Activated CD8-positive, alpha-beta memory T cell treated with anti-CD3 and anti-CD28 coated beads for 4 hours (primary cell): ENCODE measurements at places on chromosomes 16 and 17.
A peak's percentile ranks its signal among the peaks of the same experiment; 100 is the strongest.

- DNase-seq, result no peak
Measured at GRCh38 chr16:53156516-53156915, 101.7 kb downstream of the CHD9 start.

DNA sequence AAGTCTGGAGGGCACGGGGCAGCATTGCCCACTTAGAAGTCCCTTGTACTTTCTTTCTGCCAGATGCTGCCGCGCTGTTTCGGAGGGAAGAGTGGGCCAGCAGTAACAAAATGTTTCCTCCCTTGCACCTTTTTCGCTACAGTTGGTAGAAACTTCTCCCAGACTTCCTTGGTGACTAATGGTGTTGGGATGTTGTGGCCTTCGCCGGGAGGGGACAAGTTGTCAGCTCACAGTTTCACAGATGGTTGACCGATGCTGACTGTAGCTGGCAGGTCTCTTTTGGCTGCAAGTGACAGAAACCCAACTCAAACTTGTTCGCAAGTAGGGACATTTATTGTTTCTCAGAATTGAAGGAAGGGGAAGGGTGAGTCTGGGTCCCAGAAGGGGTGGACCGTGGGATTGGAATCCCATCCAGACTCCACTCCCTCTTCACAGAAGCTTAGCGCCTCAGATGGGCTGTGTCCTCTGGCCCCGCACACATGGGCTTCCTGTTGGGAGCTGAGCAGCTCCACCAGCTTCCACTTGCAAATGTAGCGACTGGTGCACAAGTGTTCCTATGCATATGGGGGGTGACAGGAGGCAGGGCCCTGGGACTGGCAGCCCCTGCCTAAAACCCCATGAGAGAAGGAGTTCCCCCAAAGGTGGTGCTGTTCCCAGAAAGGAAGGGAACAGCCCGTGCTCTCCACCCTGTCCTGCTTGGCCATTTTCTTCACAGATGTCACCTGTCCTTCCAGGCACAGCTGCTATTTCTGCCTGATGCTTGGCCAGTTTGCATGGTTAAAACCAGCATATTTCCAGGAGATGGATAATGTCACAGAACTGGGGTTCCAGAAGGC is 30.9 kb upstream of the RPRML start:
- DNase-seq, result no peak

DNA sequence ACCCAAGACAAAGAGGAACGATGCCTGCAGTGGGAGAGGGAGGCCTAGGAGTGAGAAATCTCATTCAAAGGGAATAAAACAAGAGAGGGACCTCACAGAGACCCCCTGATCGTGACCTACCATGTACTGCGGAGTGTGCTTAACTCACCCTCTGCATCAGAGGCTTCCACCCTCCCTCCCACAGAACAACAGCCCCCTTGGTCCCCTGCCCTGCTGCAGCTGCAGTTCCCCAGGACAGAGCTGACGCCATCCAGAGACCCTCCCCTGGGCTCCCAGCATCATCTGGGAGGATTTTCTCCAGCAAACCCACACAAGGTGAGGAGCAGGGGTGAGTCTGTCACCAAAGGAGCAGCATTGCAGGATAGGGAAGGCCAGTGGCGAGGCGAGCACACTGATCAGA is 39.8 kb downstream of the TLE7 start:
- no peak for DNase-seq

- no peak for DNase-seq
Measured at GRCh38 chr17:4533523-4534504, 21.4 kb downstream of the MYBBP1A start.

DNA sequence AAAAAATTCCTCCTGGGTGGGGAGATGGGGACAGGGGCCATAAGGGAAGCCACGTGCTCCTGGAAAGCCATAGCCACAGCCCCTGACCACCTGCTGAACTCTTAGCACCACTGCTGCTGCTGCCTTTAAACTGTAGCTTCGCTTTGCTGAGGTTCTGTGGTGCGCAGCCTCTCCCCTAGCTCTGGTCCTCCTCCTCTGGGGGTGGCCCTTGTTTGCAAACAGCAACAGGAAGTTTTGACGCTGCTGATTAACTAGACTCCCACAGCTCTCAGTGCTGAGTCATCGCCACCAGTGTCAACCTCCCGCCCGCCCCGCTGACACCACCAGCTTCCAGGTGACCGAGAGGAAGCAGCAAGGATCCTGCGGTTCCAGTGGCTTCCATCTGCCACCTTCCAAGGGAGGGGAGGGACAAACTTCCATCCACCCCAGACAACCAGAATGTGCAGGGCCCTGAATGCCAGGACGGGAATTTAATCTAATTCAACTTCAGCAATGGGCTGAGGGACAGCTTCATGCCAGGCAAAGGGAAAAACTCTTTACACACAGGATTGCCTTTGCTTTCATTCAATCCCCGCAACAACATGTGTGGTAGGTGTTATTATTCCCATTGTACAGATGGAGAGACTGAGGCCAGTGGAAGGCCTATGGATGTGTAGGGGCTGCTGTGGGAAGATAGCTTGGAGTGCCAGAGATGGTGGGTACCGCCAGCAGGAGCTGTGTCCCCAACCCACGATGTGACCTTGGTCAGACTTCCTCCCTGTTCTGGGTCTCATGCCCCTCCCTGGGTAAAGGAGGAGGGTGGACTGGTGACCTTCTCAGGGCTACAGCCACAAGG is 8.1 kb upstream of the KIFC3 start:
- peak; percentile 75 for DNase-seq

GRCh38 chr17:77461277-77462057 is 320.7 kb downstream of the SEC14L1 start:
- DNase-seq, result no peak

DNA sequence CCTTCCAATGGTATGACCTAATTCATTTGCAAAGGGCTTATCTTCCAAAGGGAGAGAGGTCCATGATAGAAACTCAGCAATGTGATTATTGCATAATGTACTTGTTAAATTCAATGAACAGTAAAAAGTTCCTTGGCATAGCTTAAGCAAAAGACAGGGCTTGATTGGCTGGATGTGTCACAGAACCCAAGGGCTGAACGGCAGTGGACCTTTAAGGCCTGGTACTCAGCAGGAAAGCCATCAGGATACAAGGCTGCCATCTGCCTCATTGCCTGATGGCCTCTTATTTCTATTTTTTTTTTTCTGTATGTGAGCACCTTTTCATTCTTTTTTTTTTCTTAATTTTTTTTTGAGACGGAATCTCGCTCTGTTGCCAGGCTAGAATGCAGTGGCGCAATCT is 208.9 kb upstream of the WSCD1 start:
- DNase-seq, result no peak

GRCh38 chr17:70060415-70060814 is 14.6 kb upstream of the KCNJ16 start:
- DNase-seq, result no peak

DNA sequence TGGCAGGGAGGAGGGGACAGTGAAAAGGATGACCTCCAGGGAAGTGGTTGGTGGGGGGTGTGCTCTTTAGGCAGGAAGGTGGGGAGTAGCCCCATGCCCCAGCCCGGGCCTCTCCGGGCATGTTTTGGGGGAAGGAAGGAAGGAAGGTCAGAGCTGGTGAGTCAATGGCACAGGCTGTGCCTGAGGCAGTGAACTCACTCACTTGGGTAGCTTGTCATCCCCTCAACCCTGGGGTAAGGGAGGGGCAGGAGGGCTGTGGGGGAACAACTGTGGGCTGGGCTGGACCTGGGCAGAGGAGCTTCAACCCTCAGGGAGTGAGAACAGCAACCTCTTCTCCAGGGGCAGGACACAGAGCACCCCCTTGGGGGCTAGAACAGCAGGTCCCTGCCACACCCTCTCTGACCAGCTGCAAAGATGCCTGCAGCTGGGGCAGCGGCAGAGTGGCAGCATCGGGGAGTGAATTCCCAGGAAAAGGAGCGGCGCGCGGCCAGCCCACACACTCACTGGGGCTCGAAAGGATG is 6.3 kb downstream of the CSF3 start:
- no peak for DNase-seq

- DNase-seq, result no peak
Measured at GRCh38 chr16:54347961-54348360, 61.4 kb upstream of the IRX3 start.

DNA sequence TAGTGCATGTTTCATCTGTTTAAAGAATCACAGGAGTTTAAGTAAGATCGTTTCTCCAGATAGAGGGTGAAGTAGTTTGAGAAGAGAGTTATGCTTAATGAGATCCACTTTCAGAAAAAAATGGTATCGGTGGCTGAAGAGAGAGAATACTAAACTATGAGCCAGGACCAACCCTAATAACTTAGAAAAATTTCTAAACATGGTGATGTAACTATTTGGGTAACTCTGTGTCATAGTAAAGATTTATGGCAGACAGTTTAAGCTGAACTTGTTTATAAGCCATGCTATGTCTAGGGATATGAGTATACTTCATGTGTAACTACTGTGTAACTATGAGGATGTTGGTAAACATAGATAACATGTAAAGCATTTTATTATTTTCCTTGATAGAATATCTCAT is 489.5 kb downstream of the KCNJ2 start:
- no peak for DNase-seq

GRCh38 chr17:34825884-34826283 is 135.4 kb downstream of the CCT6B start:
- DNase-seq, result no peak

DNA sequence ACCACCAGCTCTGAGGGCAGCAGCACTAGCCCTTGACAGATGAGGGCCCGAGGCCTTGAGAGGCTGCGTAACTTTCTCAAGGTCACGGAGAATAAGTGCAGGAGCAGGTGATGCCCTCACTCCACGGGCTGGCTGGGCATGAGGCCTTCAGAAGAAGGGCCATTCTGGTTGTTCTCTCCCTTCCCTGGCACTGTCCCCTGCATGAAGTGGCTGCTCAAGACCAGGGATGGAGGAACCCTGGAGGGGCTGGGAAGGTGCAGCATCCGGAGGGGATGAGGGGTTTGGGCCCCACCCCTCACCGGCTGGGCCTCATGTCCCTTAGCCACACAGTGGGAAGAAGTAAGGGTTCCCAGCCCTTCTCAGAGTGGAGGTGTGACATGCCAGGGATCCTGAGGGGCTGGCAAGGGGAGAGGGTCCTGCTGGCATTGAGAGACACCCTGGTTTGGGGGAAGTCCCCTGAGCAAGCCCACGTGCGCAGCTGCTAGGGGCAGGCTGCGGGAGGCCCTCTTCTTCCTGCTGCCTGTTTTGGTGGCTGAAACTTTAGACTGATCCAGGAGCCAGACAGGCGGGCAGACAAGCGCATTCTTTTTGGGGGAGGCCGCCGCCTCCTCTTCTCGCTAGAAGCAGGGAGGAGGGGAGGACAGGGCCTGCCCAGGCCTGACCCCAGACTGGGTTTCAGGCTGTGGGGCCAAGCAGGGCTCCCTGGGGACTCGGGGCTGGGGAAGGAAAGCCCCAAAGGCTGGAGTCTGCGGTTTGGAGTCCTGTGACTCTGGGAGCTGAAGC is 74.0 kb downstream of the N4BP1 start:
- no peak for DNase-seq

- DNase-seq, result no peak
Measured at GRCh38 chr17:8387914-8388651, 5.1 kb upstream of the RPL26 start.

- no peak for DNase-seq
Measured at GRCh38 chr16:85926370-85926769, 27.4 kb downstream of the IRF8 start.

GRCh38 chr17:18858567-18859245 is 775 bp downstream of the PRPSAP2 start:
- DNase-seq, result no peak

- DNase-seq, result peak; percentile 68
Measured at GRCh38 chr17:68172461-68172954, 75.3 kb upstream of the AMZ2 start.

- no peak for DNase-seq
Measured at GRCh38 chr16:4090351-4090851, 25.8 kb downstream of the ADCY9 start.

DNA sequence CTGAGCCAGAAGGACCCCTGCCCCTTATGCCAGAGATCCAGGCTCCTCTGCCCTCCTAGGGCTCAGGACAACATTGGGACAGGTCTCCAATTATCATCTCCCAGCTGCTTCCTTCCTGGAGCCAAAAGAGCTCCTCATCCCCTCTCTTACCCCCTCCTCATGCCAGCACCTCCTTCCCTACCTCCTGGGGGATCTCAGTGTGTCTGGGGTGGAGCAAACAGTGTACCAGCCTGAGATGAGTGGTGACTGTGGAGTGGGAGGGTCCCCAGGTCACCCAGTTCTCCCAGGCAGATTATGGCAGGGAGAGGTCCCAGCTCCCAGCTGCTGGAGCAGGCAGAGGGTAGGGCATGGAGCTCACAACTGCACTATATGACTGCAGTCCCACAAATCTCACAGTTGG is 23.7 kb downstream of the SRCIN1 start:
- no peak for DNase-seq

GRCh38 chr17:12664894-12665262 is 812 bp upstream of the MYOCD start:
- no peak for DNase-seq

DNA sequence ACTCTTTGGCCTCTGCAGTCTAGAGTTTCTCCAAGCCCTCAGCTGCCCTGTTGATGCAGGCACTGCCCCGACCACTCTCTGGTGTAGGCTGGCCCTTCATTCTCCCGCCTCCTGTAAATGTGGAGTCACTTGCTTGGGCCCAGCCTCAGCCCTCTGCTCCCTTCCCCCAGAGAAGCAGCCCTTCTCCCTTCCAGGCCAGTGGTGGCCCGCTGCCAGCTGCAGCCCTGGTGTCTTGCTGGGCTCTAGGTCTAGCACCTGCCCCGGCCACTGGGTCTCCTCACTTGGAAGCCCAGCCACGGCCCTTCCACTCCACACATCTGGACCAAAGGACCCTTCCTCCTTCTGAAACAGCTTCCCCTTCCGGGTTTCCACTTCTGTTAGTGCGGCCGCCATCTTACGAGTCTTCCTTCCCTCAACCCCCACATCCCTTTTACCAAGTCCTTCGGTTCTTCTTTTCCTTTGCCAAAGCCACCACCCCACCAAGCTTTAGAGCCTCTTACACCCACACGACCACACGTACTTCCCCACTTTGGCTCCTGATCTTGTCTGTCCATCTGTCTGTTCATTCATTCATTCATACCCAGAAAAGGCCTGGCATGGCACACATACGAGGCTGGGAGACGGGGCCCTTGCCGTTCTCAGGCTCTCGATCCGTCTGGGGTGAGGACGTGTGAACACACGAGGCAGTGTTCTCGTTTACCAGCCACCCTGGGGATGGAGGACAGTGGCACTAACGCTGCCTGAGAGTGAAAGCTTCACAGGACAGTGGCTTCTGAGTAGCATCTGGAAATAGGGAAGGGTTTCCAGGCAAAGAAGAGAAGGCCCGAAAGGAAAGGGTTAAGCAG is 68.0 kb downstream of the ABR start:
- DNase-seq, result no peak

- DNase-seq, result no peak
Measured at GRCh38 chr17:28536532-28537218, 15.7 kb downstream of the UNC119 start.

GRCh38 chr16:34802396-34802795 is 1343.0 kb downstream of the TP53TG3F start:
- no peak for DNase-seq

DNA sequence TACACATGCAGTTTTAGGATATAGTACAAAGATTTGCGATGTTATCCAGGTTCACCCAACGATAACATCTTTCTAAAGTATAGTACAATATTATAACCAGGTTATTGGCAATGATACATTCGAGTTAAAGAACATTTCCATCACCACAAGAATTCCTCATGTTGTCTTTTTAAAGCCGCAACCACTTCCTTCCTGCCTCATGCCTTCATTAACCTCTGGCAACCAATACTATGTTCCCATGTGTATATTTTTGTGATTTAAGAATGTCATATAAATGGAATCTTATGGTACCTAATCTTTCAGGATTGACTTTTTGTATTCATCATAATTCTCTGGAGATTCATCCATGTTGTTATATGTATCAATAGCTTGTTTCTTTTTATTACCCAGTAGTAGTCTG is 1183.2 kb downstream of the CDH11 start:
- no peak for DNase-seq
